ENCODE measurements at places on chromosomes 2 and 18.

- DNase-seq: no peak
Measured at GRCh38 chr2:108414256-108414876, 34.6 kb upstream of the GCC2 start.

DNA sequence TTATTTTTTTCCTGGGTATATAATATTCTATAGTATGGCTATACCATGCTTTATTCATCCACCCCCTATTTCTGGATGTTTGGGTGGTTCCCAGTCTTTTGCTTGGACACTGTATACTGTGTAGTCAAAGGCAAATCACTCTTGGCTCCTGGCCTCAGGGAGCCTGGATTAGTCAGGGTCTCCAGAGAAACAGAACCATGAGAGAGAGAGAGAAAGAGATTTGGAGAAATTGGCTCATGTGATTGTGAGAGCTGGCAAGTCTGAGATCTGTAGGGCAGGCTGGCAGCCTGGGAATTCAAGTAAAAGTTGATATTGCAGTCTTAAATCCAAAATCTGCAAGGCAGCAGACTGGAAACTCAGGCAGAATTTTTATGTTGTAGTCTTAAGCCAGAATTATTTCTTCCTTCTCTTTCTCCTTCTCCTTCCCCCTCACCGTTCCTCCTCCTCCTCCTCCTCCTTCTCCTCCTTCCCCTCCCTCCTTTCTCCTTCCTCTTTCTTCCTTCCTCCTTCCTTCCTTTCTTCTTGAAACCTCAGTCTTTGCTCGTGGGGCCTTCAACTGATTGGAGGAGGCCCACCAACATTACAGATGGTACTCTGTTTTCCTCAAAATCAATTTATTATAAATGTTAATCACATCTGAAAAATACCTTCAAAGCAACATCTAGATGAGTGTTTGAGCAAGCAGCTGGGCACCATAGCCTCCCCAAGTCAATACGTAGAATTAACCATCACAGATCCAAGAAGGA, 33.0 kb downstream of the CTIF start:
- DNase-seq: no peak

DNA sequence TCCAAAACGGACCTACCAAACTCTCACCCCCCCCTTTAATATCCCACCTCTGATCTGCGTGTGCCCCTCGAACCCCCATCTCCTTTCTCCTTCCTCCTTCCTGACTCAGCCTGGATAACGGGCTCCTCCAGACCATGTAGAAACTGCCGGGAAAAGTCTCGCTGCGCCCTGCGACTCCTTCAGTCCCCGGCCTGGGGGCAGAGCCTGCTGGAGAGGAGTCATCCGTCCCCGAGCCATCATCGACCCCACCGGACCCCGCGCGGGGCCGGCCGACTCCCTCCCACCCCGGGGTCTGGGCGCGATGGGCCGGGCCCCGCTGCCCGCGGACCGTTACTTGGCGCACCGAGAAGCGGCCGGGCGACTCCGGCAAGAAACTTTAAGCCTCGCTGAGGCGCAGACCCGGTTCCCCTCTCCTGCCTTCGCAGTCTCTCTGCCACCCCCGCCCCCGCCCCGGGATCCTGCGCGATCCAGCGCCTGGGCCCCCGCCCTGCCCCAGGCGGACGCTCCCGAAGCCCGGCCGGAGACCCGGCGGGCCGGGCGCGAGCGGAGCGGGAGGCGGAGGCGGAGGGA, 3.4 kb downstream of the ZEB2 start:
- peak; percentile 38 for DNase-seq

GRCh38 chr18:77203071-77203470, 46.6 kb upstream of the GALR1 start:
- no peak for DNase-seq

GRCh38 chr2:136146564-136146963, 28.6 kb upstream of the CXCR4 start:
- DNase-seq: no peak

GRCh38 chr2:230053753-230054478, 14.8 kb downstream of the SLC16A14 start:
- peak; percentile 15 for DNase-seq

DNA sequence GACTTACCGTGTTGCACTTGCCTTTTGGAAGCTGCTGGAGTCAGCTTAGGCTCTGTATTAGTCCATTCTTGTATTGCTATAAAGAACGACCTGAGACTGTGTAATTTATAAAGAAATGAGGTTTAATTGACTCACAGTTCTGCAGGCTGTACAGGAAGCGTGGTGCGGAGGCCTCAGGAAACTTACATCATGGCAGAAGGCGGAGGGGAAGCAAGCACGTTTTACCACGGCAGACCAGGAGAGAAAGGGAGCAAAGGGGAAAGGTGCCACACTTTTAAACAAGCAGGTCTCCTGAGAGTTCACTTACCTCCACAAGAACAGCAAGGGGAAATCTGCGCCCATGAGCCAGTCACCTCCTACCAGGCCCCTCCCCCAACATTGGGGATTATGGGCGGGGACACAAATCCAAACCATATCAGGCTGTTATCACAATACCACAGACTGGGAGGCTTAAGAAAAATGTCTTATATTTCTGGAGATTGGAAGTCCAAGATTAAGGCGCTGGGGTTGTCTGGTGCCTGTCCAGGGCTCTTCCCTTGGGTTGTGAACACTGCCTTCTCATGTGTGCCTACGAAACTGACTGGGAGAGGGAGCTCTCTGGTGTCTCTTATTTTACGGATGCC, 3.6 kb upstream of the D2HGDH start:
- peak; percentile 34 for DNase-seq

DNA sequence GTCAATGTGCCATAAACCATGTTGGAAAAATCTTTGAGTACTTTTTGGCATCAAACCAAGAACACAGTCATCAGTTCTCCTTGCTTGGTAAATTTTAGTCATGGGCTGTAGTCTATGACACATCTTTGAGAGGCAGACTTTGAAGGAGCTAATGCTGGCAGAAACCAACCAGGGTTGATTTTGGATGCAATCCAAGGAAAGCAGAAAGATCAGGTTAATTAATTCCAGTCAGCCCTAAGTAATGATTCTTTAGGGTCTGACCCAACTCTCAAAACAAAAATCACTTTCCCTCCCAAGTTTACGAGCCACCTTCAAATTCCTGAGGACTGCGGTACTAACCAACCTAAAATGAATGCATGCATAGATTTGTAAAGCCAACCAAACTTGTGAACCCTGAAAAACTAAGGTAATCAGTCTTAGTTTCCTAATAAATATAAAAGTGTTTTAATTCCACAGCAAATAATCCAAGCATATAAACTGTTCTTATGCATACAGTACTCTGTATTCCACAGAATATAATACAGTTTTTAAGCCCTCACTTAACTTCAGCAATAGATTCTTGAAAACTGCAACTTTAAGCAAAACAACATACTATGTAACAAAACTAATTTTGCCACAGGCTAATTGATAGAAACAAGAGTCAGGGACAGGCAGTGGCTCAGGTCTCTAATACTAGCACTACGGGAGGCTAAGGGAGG, 22.0 kb downstream of the AP1S3 start:
- DNase-seq: no peak

GRCh38 chr2:99469394-99469793, 20.4 kb downstream of the REV1 start:
- DNase-seq: no peak

Data from stimulated activated CD4-positive, alpha-beta T cell treated with anti-CD3 and anti-CD28 coated beads, Interleukin-15, amount 100 ng/mL, for 24 hours (primary cell).